Activated CD8-positive, alpha-beta memory T cell treated with anti-CD3 and anti-CD28 coated beads for 4 hours (primary cell): ENCODE measurements at places on chromosomes 6 and 20.

GRCh38 chr6:64932486-64932885 lies 774.5 kb downstream of the EYS start:
- DNase-seq, result no peak

DNA sequence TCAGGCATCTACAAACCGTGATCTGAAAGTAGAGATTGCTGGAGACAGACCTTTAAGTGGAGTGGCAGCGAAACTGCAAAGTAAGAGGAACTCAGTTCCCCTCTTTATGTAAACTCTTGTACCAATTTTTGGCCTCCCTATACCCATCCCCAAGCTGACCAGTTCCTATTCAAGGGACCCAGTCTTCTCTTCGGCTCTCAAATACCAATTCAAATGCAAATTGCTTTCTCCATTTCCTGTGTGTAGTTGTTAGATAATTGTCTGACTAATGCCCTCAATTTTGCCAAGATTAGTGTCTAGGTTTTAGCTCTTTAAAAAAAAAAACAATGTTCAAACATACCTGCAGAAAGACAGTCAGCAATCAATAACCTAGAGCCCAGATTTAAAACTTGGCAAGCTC lies 150.9 kb downstream of the EYA4 start:
- DNase-seq, result no peak

DNA sequence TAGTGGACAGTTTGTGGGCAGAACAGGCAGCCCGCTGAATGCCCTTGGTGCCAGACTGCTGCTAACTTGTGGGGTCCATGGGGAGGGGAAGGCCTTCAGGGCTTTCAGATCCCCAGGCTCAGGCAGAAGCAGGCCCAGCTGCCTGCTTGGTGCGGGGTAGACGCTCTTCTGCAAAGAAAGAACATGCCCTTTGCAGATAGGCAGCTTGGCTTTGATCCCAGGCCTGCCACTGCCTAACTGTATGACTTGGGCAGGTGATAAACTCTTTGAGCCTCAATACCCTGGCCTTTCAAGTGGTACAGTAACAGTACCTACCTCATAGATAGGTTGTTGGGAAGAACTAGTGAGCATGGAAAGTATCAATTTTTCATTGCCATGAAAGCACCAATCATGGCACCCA lies 28.4 kb downstream of the CHMP4B start:
- no peak for DNase-seq

- no peak for DNase-seq
Measured at GRCh38 chr6:55016261-55016660, 158.1 kb upstream of the HCRTR2 start.

- DNase-seq, result no peak
Measured at GRCh38 chr6:157556671-157557430, 175.9 kb downstream of the ZDHHC14 start.

GRCh38 chr20:3307078-3307477 lies 68.1 kb upstream of the SLC4A11 start:
- no peak for DNase-seq

GRCh38 chr20:63009045-63009961 lies 2.5 kb upstream of the BHLHE23 start:
- peak; percentile 56 for DNase-seq

- DNase-seq, result no peak
Measured at GRCh38 chr20:49320460-49320859, 42.6 kb upstream of the ZNFX1 start.

- DNase-seq, result no peak
Measured at GRCh38 chr20:40571639-40572038, 117.4 kb downstream of the MAFB start.

DNA sequence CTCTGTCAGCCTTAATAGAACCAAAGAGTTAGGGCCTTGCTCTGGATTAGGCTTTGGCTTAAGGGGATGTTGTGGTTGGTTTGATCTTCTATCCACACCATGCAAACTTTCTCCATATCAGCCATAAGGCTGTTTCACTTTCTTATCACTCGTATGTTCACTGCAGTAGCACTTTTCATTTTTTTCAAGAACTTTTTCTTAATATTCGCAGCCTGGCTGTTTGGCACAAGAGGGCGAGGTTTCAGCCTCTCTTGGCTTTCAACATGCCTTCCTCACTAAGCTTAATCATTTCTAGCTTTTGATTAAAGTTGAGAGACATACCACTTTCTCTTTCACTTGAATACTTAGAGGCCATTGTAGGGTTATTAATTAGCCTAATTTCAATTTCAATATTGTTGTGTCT lies 193.1 kb downstream of the NRN1 start:
- no peak for DNase-seq

GRCh38 chr6:30570740-30571074 lies 535 bp upstream of the ABCF1 start:
- no peak for DNase-seq

DNA sequence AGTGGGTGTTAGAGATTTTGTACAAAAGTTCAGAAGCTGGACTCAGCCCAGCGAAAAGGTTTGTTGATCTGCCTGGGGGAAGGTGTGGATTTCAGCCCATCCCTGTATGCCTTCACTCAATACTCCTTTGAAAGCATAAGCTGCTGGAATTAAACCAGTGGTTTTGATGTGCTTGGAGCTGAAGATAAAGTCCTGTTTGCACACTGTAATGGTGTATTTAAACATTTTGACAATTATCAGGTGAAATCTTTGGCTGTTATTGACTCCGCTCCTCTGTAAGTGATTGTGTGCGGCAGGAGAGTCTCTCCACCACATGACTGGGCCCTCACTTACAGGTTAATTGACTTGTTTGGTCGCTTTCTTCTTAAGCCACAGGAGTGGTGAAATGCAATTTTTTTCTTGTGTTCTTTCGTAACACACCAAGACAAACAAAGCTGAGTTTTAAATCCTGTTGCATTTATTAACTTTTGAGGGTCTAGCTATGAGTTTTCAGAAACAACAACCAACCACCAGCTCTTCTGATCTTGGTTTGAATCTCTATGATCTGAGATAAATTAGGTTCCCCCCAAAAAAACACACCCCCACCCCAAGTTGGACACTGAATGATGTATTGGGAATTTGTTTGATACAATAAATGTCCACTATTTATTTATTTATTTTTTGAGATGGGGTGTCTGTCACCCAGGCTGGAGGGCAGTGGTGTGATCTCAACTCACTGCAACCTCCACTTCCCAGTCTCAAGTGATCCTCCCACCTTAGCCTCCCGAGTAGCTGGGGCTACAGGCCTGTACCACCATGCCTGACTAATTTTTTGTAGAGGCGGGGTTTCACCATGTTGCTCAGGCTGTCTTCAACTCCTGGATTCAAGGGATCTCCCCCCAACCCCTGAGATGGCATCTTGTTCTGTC lies 46.3 kb upstream of the NCOA3 start:
- DNase-seq, result no peak

DNA sequence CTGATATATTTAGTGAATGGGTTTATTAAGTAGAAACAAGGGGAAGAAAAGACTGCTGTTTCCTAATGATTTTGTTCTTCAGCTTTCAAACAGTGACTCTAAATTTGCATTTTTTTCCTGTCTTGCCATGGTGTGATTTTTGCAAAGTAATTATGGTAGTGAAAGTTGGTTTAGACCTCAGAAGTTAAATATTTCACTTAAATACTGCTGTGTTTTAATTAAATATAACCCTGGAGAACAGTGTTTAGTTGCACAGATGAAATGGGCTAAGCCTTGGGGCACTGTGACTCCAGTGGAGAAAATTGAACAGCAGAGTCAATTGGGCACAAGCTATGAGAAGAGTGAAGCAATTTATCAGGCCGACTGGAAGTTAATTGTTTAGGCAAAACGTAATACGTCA lies 111.1 kb upstream of the MCHR2 start:
- no peak for DNase-seq

GRCh38 chr20:58976061-58976730 lies 4.9 kb upstream of the NELFCD start:
- DNase-seq, result no peak

- DNase-seq, result no peak
Measured at GRCh38 chr6:28553986-28554881, 28.6 kb downstream of the GPX5 start.

GRCh38 chr6:134331256-134331655 lies 13.3 kb upstream of the SGK1 start:
- no peak for DNase-seq

GRCh38 chr20:10504994-10505730 lies 70.1 kb downstream of the SLX4IP start:
- no peak for DNase-seq

DNA sequence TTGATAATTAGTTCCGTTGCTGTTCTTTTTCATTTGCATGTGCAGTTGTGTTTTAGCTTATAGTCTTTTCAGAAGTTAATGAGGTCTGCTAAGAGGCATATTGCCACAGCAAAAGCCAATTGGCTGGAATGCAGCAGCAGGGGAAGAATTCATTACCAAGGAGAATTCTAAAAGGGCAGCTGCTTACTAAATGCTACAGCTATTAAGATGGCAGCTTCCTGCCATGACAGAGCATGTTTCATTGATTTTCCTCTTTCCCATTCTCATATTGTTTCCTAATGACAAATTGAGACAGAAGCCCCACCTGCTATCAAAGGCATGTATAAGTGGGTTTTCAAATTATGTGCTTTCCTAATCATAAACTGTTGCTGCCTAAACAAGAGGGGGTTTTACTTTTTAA lies 66.6 kb downstream of the CLVS2 start:
- no peak for DNase-seq

GRCh38 chr6:138577151-138577915 lies 78.0 kb upstream of the NHSL1 start:
- no peak for DNase-seq

GRCh38 chr20:12156252-12156651 lies 238.6 kb downstream of the BTBD3 start:
- no peak for DNase-seq

- DNase-seq, result no peak
Measured at GRCh38 chr6:24154121-24154520, 28.1 kb downstream of the NRSN1 start.

- no peak for DNase-seq
Measured at GRCh38 chr6:169979873-169980432, 228.5 kb downstream of the ERMARD start.

GRCh38 chr6:33787954-33788693 lies 806 bp downstream of the LEMD2 start:
- DNase-seq, result peak; percentile 23

- DNase-seq, result no peak
Measured at GRCh38 chr20:5171064-5171789, 44.4 kb downstream of the CDS2 start.

GRCh38 chr6:106520711-106521401 lies 108.4 kb downstream of the RTN4IP1 start:
- DNase-seq, result peak; percentile 59

- no peak for DNase-seq
Measured at GRCh38 chr6:31870385-31870921, 7.8 kb upstream of the NEU1 start.

DNA sequence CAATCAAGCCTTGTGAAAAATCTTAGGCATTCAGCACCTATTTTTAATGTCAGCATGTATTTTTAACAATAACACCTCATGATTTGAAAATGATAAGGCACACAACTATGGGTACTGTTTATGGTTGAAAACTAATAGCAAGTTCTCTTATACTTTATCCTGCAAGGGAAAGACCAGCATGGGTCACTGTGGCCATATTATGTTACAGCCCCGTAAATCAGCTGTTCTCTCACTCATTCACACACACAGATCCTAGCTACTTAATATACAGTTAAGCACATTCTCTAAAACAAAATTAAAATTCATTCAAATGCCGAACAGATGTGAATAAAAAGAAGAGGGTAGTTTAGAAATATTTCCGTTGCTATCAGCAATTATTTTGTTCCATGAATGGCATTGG lies 224.4 kb downstream of the OGFRL1 start:
- DNase-seq, result no peak
